ENCODE measurements at places on chromosomes 3 and 15.
A peak's percentile ranks its signal among the peaks of the same experiment; 100 is the strongest.

DNA sequence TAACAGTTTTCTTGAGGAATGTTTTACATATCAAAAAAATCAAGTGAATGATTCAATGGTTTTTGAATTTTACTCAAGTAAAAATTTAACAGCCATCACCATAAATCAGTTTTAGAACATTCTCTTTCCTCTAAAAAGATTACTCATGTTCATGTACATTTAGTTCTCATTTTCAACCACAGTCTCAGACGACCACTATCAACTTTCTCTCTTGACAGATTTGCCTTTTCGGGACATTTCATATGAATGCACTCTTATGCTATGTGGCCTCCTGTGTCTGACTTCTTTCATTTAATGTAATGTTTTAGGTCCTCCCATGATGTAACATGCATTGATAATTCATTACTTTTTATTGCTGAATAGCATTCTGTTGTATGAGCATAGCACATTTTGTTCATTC lies 309.3 kb upstream of the PLSCR5 start:
- DNase-seq = no peak

- DNase-seq = no peak
Measured at GRCh38 chr3:148343416-148343815, 354.3 kb upstream of the AGTR1 start.

DNA sequence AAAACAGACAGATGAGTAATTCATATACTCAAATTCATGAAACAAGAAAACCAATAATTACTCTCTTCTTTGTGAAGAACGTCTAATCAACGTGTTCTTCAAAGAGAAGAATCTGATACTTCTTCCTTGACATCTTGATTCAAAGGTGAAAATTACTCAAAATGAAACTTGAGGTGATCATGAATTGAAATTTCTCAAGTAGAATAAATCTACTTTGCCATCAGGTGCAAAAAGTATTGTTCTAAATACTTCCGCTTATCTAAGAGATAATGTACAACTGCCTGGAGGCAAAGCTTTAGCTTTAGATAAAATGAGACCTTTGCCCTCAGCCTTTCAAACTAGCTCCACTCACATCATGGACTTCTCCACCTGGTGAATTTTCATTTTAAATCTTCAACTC lies 13.9 kb upstream of the XXYLT1 start:
- no peak for DNase-seq

DNA sequence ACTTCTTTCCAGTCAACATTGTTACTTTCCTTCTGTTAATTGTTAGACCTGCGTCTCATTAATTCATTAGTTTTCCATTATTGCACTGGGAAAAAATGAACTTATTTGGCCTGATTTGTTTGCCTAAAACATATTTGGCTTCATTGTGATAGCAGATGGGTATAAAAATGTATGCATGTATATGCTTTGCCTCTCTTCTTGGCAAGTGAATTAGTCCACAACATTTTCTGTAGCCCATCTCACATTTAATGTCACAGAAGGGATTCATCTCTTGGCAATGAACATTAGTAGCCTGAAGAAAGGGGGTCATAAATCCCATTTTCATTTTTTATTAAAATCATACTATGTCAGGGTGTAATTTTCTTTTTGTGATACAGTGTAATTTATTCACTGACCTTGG lies 125.2 kb downstream of the TUSC7 start:
- no peak for DNase-seq

GRCh38 chr3:23319366-23320312 lies 116.5 kb downstream of the UBE2E2 start:
- no peak for DNase-seq

GRCh38 chr3:9837701-9838582 lies 5.9 kb downstream of the RPUSD3 start:
- DNase-seq = no peak

DNA sequence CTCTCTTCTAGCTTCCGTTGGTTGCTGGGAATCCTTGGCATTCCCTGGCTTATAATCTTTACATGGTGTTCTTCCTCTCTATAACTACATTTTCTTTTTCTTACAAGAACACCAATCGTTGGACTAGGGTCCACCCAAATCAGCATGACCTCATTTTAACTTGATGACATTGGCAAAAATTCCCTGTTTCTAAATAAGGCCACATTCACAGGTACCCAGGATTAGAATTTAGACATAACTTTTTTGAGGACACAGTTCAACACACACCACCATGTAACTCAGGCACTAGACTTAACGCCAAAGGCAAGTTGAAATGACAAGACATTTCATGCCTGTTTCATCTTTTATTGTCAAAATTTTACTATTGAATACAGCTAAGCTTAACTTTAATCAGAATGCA lies 93.0 kb downstream of the NECTIN3 start:
- no peak for DNase-seq

- no peak for DNase-seq
Measured at GRCh38 chr3:99885851-99886250, 68.2 kb downstream of the CMSS1 start.

DNA sequence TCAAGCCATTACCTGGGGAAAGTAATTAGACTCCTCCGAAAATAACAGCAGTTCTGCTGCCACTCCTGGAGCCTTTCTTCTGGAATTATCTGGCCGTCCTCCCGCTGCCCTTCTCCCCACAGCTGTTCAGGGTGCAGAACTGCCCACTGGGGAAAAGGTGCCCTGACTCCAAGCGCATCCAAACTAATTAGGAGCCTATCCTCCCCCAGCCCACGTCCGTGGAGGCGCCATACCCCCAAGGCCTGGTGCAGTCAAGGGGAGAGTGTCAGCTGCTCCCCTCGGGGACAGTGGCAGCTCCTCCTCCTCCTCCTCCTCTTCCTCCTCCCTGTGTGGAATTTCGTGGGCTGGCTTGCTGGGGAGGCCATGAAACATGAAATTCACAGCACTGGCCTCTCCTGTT lies 177.2 kb downstream of the XXYLT1 start:
- no peak for DNase-seq

DNA sequence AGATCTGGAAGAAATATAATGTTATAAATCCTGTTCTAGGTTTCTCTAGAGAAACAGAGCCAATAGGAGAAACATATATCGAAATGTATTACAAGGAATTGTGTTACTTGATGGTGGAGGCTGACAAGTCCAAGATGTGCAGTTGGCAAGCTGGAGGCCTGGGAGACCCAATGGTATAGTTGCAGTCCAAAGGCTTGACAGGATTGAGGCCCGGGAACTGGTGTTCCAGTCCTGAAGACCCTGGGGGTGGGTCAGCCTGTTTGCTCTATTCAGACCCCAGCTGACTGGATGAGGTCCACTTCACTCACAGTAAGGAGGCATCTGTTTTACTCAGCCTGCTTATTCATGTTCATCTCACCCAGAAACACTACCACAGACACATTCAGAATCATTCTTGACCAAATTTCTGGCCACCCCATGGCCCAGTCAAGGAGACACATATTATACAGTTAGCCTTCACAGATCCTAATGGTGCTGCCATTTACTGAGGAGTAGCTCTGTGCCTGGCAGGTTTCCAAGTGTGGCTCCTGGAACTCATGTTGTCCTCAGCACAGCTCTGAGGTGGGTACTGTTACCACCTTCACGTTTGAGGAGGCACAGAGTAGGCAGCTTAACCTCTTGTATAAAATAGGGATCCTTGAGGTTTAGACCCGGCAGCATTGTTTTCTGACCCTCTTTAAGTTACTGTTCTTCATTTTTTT lies 3.7 kb downstream of the TRAK1 start:
- no peak for DNase-seq

GRCh38 chr3:39177708-39178332 lies 14.6 kb downstream of the XIRP1 start:
- DNase-seq = peak; percentile 41

- no peak for DNase-seq
Measured at GRCh38 chr3:196735751-196736150, 3.9 kb upstream of the PAK2 start.

DNA sequence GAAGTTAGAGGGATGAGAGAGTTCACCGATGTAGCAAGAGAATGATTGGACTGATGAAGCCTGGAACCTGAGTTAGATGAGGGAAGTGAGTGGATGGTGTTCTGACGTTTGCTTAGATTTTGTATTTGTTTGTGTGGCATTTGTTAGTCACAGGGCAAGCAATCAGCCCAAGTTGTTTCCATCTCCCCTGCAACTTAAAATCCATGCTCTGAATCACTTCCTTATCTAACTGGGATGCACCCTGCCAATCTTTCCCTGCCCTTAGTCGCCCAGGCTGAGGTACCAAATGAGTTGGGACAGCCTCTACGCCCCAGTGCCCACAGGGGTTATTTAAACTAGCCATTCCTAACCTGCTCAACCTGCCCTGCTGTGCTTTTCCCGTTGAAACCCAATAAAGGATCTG lies 12.6 kb downstream of the PAQR5 start:
- no peak for DNase-seq

- no peak for DNase-seq
Measured at GRCh38 chr3:173078525-173078924, 62.5 kb downstream of the SPATA16 start.

- DNase-seq = no peak
Measured at GRCh38 chr15:22257047-22258008, 177.0 kb downstream of the OR4M2 start.

DNA sequence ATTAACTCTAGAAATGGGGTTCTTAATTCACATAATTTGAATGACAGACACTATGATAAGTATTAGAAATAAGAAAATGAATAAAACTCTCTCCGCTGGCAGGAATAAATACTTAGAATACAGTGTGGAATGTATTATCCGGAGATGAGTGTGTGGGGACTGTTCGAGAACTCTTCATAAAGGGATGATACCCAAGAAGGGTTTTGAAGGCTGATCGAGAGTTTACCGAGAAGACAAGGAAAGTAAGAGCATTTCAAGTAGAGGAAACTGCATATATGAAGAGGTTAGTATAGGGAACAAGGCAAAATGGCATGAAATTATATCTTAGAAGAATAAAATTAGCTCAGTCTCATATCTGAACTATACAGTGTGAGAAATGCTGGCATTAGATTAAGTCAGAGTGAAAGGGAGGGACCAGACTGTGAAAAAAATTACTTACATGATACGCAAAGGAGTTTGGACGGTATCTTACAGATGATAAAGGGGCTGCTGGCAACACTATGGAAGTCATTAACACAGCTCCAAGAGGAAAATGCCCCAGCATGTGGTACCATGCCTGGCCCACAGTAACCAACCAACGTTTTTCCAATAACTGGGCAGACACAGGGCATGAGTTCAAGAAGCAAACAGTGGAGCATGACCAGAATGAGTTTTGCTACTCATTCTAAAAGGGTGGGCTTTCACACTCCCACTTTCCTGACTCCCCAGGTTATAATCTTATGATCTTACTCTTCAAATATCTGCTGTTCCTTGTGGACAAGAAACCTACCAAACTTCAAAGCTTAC lies 6.5 kb downstream of the DCBLD2 start:
- no peak for DNase-seq

- no peak for DNase-seq
Measured at GRCh38 chr3:128330214-128330842, 136.4 kb downstream of the DNAJB8 start.

- no peak for DNase-seq
Measured at GRCh38 chr3:88033808-88034207, 25.0 kb downstream of the CGGBP1 start.

- no peak for DNase-seq
Measured at GRCh38 chr3:179608931-179609720, 4.5 kb downstream of the NDUFB5 start.

DNA sequence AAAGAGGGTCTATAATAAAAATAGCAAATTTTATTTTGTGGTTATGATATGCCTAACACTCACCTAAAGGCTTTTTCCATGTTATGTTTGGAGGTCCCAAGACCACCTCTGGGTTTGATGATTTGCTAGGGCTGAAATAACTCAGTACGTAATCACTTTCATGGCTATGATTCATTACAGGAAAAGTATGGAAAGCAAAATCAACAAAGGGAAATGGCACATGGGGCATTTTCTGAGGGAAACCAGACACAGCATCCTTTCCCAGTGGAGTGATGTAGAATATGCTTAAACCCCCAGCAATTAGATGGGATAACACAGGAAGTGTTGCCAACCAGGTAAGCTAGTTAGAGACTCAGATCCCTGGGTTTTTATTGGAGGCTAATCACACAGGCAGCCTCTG lies 701.6 kb upstream of the CBLB start:
- no peak for DNase-seq

GRCh38 chr3:102092617-102093466 lies 243.5 kb downstream of the NFKBIZ start:
- DNase-seq = no peak

- no peak for DNase-seq
Measured at GRCh38 chr3:150216041-150216811, 191.9 kb upstream of the TSC22D2 start.

- no peak for DNase-seq
Measured at GRCh38 chr15:96625256-96625655, 294.8 kb downstream of the NR2F2 start.

DNA sequence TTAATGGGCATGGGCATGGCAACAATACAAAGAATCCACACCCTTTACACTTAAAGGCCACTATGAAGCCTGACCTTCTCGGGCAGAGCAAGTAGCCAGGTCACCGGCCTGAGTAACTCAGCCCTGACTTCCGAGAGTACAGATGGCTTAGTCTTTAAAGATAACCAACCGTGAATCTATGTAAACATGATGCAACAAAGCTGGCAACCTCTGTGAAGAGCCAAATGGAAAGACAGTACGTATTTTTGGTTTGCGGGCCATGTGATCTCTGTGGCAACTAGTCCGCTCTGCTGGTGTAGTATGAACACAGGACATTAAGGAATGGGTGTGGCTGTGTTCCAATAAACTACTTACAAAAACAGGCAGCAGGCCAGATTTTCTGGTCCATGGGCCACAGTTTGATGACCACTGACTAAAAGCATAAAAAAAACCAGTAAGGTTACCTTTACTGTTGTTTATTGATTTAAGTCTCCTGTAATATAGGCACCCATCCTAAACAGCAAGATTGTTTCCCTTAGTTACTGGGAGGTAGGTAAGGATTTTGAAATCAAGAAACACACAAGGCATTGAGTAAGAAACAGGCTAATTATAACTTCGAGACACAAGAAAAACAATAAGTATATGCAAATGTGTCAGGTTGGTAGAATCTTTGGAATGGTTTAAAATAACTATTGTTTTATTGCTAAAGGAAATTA lies 14.5 kb downstream of the RIOX2 start:
- DNase-seq = no peak

- DNase-seq = no peak
Measured at GRCh38 chr3:127182431-127182830, 10.5 kb upstream of the PRR23E start.
